SK-MEL-5 (cell line): ENCODE measurements at places on chromosomes 11 and 22.
A peak's percentile ranks its signal among the peaks of the same experiment; 100 is the strongest.

GRCh38 chr11:74004759-74005615 is 3.9 kb downstream of the UCP3 start:
- no peak for DNase-seq

GRCh38 chr11:59849129-59849528 is 3.8 kb upstream of the CBLIF start:
- DNase-seq, result no peak

DNA sequence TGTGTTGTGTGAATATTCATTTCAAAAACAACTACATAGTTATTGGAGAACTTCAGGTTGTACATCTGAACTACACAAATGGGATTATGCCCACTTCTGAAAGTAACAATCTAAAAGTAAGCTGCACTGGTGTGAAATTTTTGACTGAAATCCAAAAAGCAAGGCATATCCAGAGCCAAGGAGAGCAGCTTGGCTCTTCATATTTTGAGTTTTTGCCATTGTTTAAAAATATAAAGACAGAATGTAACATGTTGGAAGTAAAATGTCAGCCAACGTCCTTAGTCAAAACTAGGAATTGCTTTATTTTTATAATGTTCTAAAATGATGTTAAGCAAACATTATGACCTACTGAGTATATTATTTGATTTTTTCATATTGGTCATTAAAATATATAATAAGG is 45.8 kb upstream of the NOX4 start:
- DNase-seq, result no peak

DNA sequence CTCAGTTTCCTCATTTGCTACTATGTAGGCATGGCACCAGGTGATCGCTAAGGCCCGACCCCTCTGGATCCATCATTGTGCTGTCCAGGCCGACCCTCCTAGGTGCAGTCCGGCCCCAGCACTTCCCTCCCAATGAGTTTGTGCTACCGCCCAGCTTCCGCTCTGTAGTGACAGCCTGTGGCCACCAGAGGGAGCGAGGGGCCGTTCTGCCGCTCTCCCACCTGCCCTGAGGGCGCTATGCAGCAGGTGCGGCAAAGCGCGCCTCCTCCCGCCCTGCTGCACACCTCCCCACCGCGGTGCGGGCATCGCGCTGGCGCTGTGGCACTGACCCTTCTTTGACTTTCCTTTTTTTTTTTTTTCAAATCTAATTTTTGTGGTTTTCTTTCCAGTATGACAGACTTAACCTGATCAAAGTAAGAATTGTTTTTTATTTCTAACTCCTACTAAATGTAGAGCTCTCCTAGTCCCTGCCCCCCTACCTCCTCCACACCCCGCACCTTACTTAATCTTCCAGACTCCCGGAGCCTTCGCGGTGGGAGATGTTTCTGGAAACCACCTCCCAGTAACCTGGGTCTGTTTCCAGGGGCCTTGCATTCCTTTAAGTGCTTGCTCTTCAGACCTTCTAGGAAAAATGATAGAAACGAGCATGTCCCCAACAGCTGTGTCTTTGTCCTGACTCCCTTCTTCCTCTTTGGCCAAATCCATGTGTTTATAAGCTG is 73.7 kb downstream of the SCN3B start:
- DNase-seq, result peak; percentile 64

DNA sequence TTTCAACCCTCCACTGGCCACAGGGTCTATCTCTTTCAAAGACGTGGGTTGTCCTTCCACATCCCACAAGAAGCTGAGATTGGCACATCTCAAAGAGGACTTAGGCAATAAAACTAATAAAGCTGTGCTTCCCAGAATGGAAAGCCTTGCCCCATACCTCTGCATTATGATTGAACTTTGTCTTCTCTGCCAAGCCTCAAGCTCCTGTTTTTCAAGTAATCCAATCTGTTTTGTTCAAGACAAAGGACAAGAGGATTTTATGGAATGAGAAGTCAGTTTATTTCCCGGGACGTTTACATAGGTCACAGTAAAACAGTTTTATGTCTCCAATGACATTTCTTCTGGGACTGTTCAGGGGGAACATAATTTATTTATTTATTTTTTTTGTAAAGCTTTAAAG is 108.4 kb downstream of the GALNT18 start:
- DNase-seq, result no peak

DNA sequence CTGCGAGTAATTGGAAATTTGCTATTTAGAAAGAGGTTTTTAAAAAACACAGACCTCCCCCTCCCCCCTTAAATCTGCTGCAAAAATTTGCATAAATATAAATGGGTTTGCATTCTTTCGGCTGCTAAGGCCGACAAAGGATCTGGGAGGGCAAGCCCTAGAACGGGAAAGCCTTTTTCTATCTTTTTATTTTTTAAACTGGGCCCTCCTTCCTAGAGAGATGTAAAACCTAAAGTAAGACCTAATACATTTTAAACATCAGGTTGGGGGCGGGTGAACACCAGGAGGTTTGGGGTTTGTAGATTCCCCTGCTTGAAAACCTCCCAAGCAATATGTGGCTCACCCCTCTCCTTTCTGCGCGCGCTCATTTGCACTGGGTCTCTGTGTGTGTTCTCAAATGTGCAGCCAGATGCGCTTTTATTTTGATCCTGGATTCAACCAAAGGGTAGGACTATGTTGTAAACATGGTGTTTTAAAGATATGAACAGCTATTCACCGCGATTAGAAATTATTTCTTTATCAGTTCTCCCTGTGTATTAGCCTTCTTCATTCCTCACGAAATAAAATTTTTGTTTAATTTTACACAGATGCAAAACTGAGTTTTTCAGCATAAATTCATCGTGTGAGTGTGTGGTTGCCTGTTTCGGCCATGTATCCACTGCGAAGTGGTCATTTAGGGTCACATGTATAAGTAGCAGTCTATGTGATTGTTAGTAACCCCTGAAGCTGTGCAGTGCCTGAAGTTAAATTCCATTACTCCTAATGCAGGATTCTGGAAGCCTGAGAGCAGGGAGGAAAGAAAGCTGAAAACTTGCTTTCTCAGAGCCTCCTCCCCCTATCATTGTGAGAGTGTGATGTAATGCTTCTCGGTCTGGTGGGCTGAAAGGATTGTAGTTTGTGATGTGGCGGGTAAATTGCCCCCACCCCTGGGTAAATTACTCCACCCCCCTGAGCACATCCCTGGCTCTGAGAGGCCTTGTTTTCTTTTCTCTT is 988 bp downstream of the TNRC6B start:
- DNase-seq, result peak; percentile 50

- no peak for DNase-seq
Observed at GRCh38 chr11:112162761-112163546, 940 bp downstream of the IL18 start.

DNA sequence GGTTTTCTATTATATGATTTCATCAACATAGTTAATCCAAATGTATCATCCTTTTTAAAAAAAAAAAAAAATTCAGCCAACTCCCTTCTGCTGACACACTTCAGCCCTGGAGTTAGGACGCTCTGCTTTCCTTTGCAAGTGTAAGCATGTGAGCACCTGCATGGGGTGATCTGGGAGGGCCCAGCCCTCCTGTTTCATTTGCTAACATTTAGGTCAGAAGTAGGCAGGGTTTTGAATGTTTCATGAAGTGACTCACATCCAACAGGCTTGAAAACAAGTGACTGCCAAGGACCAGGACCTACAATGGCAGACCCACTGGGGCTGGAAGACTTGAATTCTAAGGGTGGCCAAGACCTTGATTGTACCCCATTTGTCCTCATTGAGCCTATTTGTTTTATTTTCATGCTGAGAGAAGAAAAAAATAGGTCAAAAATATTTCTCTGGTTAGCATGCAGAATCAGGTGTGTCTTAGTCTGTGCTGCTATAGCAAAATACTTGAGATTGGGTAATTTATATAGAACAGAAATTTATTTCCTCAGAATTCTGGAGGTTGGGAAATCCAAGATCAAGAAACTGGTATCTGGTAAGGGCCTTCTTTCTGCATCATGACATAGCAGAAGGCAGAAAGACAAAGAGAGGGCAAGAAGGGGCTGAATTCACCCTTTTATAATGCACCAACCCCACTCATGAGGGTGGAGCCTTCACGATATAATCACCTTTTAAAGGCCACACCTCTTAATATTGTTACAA is 137.6 kb downstream of the CD44 start:
- no peak for DNase-seq

GRCh38 chr11:121535129-121535796 is 82.5 kb upstream of the SORL1-AS1 start:
- DNase-seq, result no peak

DNA sequence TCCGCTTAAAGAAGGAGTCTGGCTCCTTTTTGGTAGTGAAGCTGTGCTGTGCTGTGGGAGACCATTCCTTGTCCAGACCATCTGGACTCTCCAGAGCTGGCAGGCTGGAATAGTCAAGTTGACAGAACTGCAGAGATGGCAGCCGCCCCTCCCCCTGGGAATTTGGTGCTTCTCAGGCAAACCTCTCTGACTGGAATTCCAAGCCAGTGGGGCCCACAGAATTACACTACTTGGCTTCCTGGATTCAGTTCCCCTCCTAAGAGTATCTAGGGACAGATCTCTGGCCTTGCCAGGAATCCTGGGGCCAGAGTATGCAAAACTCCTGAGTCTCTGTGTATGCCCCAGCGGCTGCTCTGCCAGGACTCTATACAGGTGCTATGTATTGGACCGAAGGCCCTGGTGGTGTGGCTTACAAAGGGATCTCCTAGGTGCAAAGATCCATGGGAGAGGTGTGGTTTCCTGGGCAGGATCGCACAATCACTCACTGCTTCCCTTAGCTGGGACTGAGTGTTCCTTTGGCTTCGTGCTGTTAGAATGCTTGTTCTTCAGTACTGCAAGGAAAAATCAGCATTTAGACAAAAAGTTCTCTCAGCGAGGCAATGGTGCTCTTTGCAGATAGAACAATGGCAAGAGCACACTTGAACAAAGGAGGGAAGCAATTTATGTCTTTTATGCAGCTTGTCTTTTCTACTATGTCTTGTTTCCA is 86.8 kb downstream of the PRMT3 start:
- no peak for DNase-seq

GRCh38 chr11:28826807-28827206 is 718.6 kb downstream of the METTL15 start:
- no peak for DNase-seq

DNA sequence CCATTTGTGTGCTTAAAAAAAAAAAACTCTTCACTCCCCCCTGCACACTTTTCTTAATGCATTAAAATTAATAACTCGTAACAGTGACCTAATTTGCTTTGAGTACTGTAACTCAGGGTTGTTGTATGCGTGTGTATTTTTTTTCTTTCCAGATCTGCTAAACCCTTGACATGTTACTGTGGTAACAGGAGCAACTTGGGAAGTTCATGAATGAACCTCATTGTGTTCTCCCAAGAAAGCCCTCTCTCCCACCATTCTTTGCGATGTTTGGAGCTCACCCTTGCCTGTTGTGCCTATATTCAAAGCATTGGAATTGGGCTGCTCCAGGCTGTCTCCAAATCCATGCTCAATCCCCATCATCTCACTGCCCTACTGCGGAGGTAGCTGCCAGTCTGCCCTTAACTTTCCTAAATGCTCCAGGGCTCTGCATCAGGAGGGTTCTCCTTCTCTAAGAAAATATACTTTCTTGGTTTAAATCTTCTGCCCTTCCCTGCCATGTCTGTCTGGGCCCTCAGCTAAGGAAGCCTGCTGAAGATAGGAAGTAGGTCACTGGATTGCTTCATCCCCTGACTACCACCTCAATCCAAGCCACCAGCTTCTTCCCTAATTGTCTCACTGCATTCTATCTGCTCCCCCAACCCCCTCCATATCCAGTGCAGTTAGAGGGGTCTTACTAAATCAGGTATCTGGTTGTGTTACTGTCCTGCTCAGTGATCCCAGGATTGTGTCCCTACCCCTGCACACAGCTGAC is 70.3 kb downstream of the KIRREL3 start:
- peak; percentile 58 for DNase-seq

- peak; percentile 59 for DNase-seq
Observed at GRCh38 chr11:99015634-99016454, 4.9 kb upstream of the CNTN5 start.

GRCh38 chr11:67576735-67577475 is 6.7 kb upstream of the GSTP1 start:
- DNase-seq, result no peak

- no peak for DNase-seq
Observed at GRCh38 chr11:2296913-2297622, 4.7 kb downstream of the C11orf21 start.

DNA sequence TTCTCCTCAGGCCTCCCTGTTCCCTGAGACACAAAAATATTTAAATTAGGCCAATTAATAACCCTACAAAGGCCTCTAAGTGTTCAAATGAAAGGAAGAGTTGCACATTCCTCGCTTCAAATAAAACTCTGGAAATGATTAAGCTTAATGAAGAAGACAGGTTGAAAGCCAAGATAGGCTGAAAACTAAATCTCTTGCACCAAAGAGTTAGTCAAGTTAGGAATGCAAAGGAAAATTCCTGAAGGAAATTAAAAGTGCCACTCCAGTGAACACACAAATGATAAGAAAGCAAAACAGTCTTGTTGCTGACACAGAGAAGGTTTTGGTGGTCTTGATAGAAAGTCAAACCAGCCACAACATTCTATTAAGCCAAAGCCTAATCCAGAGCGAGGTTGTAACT is 574.4 kb downstream of the OPCML start:
- no peak for DNase-seq

- no peak for DNase-seq
Observed at GRCh38 chr22:27329131-27329850, 472.3 kb downstream of the MN1 start.

DNA sequence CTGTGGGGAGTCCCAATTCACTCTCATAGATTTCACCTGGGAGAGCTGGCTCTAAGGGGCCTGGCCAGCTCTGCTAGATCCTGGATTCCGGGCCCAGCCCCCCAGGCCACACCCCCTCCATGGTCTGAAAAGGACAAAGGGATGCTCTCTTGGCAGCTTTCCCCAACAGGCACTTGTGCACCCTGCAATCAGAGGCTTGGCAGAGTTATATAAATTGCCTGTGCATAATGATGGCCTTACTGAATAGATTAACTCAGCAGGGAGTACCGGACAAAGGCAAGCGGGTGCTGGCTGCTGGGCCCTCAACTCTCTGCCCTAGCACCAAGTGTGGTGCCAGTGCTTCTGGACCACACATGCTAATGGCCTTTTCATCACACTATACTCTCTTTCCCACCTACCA is 461.6 kb downstream of the BUD13 start:
- no peak for DNase-seq

DNA sequence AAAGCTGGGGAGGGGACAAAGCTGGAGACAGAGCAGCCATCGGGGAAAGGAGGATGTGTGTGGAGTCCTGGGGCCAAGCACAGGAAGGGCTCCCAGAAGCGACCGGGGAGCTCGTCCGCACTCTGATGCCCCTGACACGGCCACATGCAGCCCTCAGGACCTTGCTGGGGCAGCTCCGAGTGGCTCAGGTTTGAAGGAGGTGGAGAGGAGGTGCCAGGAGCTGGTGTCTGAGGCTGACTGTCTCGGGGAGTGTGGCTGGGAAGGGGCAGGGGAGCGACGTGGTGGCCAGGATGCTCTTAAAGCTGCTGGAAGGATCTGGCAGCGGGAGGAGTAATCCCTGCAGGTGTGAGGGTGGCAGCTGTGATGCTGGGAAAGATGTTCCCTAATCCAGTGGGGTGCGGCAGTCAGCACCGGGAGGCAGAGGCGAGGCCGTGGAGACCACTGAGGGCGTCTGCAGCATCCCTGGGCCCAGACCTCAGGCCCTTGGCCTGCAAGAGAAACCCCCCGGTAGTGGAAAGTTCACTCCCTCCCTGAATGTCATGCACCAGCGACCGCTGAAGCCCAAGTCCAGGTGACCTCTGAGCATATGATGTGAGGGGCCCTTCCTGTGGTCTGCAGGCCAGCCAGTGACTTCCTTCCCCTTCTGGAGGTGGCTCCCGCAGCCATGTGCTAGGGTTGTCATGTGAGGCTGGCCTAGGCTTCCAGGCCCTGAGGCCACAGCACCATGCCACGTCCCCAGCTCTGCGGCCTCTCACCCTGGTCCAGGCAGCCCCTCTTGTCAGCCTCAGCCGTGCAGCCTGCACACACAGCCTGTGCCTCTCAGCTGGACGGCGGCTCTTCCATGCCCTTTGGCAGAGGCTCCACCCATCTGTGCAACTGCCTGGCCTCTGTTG is 17.2 kb upstream of the CTSD start:
- DNase-seq, result peak; percentile 13
